Endothelial cell (in vitro differentiated cells): ENCODE measurements at places on chromosomes 1 and 21. TPM values are rescaled to one million over a fixed set of nuclear protein-coding genes. Genes with fewer than 3 reads are reported as not detected.

OR2L8 gene
- total RNA-seq: not detected

- H3K27me3 ChIP-seq: no peaks in the 10 kb centered on the region
- peaks cover 4% of the 10 kb centered on the region for H3K4me1 ChIP-seq
- no peaks in the 10 kb centered on the region for H3K36me3 ChIP-seq
- DNase-seq: no peak
- H3K27ac ChIP-seq: no peak overlapping the region
- H3K4me3 ChIP-seq: no peak overlapping the region
Measured at GRCh38 chr1:229753764-229754551, 127.9 kb downstream of the URB2 start.

DNA sequence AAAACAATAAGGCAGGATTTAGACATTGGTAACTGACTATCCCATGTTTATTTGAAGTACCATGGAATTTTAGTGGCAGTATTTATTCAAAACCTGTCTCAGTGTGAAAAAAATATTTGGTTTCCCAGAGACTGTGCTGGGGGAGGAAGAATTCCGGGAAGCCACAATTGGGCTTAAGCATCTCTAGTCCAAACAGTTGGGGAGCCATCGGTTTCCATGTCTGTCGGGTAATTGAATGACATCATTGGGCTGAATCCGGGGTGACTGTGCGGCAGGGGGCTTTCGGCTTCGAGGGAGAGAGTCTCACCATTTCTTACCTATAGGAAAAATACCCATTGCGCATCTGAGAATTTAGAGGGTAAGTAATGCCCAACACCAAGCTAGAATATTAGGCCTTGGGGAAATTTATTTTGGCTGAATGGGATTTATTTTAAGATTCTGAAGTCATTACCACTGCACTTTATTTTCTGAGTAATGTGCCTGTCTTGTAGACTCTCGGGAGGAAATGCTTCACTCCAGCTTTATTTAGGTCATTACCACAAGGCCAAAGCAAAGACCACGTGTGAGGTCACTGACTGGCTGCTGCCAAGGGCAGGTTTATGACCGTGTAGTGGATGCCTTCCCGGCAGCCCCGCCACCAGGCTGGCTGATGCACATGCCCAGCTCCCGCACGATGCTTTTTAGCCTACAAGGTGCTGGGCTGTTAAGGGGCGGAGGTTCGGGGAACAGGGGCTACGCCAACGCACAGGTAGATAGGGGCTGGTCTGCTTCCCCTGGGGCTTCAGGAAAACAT lies 23.1 kb upstream of the UMODL1 start:
- no peak overlapping the region for H3K27ac ChIP-seq
- no peaks in the 10 kb centered on the region for H3K4me1 ChIP-seq
- H3K4me3 ChIP-seq: no peak overlapping the region
- no peaks in the 10 kb centered on the region for H3K27me3 ChIP-seq
- DNase-seq: no peak
- H3K36me3 ChIP-seq: no peaks in the 10 kb centered on the region

DDI2 gene
- 24.0 TPM for total RNA-seq

OR10Z1 gene
- not detected for total RNA-seq

DNA sequence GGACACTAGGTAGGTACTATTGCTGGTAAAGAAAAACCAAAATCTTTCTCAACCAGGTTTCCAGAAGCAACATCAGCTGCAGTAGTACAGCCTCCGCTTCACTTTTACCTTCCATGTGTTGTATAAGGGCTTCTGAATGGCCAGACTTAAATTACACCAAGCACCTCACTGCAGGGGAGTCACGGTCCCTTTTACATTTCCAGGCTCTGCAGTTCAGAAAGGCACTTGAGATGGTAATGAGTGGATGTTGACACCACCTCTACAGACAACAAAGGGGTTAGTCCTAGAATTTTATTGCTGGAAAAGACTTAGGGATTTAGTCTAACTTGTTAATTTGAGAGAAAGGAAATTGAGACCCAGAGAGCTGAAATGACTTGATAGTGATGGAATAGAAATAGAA lies 12.0 kb upstream of the DUSP12 start:
- peaks cover 3% of the 10 kb centered on the region for H3K4me1 ChIP-seq
- H3K4me3 ChIP-seq: no peak overlapping the region
- H3K27ac ChIP-seq: no peak overlapping the region

DNA sequence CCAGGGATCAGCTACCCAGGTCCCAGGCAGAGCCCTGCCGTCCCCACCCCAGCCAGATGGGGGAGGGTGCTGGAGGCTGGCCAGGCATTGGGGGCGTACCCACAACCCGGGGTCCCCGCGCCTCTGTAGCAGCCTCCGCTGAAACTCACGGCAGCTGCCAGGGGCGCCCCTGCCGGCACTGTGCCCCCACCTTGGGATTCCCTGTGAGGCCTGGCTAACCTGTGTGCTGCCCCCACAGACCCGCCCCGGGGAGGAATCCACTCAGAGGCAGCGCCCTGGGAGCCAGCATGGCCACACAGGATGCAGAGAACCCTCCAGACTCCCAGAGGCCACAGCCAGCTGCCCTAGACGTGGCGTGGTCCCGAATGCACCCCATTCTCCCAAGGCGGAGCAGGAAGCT lies 3.8 kb downstream of the DVL1 start:
- no peak overlapping the region for H3K27ac ChIP-seq
- H3K27me3 ChIP-seq: peaks cover 14% of the 10 kb centered on the region
- H3K4me3 ChIP-seq: no peak overlapping the region
- peaks cover 10% of the 10 kb centered on the region for H3K36me3 ChIP-seq
- H3K4me1 ChIP-seq: no peaks in the 10 kb centered on the region

DNA sequence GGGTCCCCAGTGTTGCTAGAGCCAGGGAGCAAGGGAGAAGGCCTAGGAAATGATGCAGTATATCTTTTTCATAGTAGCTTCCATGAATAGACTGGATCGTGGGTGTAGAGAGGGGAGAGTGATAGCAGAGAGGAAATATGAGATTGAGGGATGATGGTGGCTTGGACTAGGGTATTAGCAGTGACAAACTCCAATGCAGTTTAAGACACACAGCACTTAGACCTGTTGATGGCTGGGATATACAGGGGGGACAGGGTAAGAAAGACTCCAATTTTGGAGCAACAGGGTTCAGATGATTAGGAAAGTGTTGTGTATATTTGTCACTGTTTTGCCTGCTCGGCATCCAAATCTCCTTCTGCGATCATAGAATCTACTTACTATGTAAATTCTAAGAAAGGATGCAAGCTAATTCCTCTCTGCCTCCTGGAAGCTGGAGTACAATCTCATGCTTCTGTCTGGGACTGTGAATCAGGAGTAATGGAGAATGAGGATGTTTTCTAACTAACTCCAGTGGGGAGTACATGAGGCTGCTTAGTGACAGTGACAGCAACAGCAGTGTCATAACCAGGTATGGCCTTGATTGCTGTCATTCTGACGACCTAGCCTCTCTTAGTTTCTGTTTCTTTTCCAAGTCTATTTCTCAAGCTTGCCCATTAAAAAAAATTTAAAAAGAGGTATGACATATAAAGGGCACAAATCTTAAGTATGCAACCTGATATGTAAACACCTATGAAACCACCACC lies 47.5 kb downstream of the SYDE2 start:
- DNase-seq: no peak
- no peak overlapping the region for H3K27ac ChIP-seq
- H3K4me1 ChIP-seq: peaks cover 17% of the 10 kb centered on the region
- no peaks in the 10 kb centered on the region for H3K27me3 ChIP-seq
- no peaks in the 10 kb centered on the region for H3K36me3 ChIP-seq

DNA sequence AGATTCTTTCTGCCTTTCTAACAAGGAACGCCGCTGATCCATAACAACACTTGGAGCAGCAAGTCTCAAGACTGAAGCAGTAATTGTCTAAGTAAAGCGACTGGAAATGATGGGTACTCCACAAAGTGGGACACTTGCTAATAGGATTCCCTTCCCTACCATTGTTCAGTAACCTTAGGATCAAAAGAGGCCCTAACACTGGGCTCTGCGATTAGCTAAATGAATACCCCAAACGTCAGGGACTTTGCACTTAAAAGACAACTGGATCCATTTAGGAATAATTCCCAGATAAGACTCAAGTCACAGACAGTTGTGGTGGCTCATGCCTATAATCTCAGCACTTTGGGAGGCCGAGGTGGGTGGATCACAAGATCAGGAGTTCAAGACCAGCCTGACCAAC lies 221.9 kb upstream of the FGGY start:
- H3K4me3 ChIP-seq: no peak overlapping the region
- DNase-seq: no peak
- no peak overlapping the region for H3K27ac ChIP-seq
- H3K36me3 ChIP-seq: no peaks in the 10 kb centered on the region

DNA sequence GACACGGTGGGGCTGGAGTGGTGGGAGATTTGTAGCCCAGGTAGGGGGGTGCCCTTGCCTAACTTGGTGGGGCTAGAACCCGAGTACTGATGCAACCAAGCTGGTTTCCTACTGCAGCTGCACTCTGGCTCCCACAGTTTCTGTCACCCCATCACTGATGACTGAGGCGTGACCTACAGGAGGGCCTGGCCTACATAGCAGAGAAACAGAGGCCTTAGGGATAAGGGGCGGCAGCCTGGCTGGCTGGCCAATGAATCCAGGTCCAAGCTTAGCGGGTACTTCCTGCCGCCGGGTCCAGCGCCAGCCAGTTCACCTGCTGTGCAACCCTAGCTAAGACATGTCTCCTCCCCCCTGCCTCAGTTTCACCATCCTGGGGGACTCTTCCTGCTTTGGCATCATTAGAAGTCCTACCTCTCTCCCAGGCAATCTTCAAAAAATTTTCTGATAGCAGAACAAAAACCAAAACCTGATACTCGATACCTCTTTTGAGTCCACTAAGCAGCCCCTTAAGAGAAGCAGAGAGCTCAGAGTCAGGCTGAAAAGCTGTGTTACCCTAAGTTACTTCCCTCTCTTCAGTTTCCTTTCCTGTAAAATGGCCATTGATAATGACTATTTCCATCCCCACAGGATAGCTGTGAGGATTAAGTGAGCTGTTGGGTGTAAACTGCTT lies 27.3 kb upstream of the RNF19B start:
- H3K4me1 ChIP-seq: peaks cover 14% of the 10 kb centered on the region
- H3K27me3 ChIP-seq: peaks cover 2% of the 10 kb centered on the region
- no peak overlapping the region for H3K4me3 ChIP-seq
- no peak for DNase-seq
- H3K27ac ChIP-seq: peak overlapping the region; percentile 18

GRCh38 chr1:186218654-186219352 lies 156.2 kb downstream of the TPR start:
- no peak for DNase-seq
- no peak overlapping the region for H3K4me3 ChIP-seq
- H3K4me1 ChIP-seq: peaks cover 5% of the 10 kb centered on the region
- no peaks in the 10 kb centered on the region for H3K36me3 ChIP-seq
- H3K27me3 ChIP-seq: no peaks in the 10 kb centered on the region

DNA sequence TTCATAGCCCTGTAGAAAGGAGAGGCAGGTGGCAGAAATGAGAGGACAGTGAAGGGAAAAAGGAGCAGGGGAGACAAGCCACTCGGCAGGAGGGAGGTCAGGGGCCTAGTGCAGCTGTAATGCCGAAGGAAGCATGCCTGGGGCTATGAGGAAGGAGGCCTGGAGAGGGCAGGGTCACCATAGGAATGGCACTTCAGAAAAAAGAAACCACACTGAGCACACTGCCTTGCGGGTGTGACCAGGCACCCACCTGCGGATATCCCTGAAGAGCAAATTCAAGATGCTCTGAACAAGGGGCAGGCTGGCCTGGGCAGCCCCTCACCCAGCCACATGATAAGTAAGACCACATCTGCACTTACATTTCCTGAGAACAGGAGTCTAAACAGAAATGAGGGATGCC lies 104.7 kb downstream of the JAK1 start:
- peak overlapping the region; percentile 71 for H3K27ac ChIP-seq
- peaks cover 36% of the 10 kb centered on the region for H3K27me3 ChIP-seq
- H3K4me1 ChIP-seq: peaks cover 55% of the 10 kb centered on the region
- DNase-seq: peak; percentile 48

DNA sequence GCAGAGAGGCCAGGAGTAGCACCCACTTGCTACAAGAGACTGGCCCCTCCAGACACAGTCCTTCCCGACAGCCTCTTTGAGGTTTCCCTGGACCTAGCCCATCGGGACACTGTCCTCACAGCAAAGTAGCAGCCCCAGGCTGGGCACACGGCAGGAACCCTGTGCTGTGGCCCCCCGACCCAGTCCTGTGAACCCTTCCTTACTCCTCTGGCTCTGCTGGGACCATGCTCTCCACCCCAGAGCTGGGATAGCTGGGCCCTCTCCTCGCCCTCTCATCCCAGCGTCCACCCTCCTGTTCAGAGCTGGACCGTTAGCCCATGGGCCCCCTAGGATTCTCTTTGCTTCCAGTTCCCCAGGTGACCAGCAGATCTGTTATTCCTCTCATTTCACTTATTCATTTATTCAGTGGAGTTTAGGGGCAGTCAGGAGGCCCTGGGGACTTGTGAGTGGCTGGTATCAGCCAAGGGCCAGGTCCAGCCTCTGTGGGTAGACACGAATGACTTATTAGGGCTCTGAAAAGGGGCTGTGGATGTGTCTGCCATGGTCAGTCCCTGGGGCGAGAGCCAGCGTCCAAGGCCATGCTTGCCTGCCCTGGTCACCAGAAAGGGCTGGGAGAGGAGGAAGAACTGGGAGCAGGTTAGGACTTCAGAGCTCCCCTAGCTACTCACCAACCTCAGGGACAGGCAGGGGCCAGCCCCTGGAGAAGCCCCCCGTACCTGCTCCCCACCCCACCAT lies 117.6 kb upstream of the RUNX3 start:
- H3K36me3 ChIP-seq: no peaks in the 10 kb centered on the region
- no peak overlapping the region for H3K4me3 ChIP-seq
- H3K4me1 ChIP-seq: peaks cover 14% of the 10 kb centered on the region
- no peak overlapping the region for H3K27ac ChIP-seq
- H3K27me3 ChIP-seq: peaks cover 1% of the 10 kb centered on the region

IFI44 gene
- total RNA-seq: 0.69 TPM

GNG4 gene
- total RNA-seq: 1.8 TPM

- H3K27me3 ChIP-seq: peaks cover 4% of the 10 kb centered on the region
- H3K4me3 ChIP-seq: no peak overlapping the region
- no peak for DNase-seq
- H3K27ac ChIP-seq: no peak overlapping the region
- peaks cover 11% of the 10 kb centered on the region for H3K4me1 ChIP-seq
Measured at GRCh38 chr1:206891412-206891811, 5.8 kb upstream of the IL24 start.

DHDDS gene
- 63.5 TPM for total RNA-seq

TMPRSS15 gene
- not detected for total RNA-seq

- no peak overlapping the region for H3K4me3 ChIP-seq
- H3K27me3 ChIP-seq: peaks cover 2% of the 10 kb centered on the region
- H3K36me3 ChIP-seq: no peaks in the 10 kb centered on the region
Measured at GRCh38 chr1:170732252-170732588, 68.3 kb downstream of the PRRX1 start.

MAP3K21 gene
- total RNA-seq: 0.67 TPM
